Activated naive CD4-positive, alpha-beta T cell (primary cell): ENCODE measurements at places on chromosomes 5 and 9.

DNA sequence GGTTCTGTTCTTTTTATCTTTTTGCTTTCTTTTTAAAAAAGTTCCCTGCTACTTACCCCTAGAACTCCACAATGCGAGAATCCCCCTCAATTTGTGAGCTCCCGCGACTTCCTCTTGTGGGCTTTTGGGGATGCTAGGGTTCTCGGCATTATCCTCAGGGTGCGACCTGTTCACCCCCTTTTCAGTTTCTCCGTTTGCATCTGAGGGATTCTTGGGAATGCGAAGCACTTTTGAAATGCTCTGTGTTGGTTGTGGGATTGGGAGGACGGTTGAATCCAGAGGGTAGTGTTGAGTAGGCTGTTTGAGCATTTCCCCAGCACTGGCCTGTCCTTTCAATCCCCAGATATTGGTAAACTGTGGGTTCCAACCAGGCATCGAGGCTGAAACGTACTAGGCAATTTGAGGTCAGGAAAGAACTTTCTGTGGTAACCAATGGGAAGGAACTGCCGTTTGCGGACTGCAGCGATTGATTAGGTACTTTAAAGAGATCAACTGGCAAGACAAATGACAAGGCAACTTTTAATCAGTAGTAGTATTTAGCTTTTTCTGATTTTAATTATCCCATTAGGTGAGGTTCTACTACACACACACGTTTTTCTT is 415 bp downstream of the XRCC4 start:
- DNase-seq: no peak

GRCh38 chr5:60993875-60994571 is 49.0 kb downstream of the NDUFAF2 start:
- no peak for DNase-seq

DNA sequence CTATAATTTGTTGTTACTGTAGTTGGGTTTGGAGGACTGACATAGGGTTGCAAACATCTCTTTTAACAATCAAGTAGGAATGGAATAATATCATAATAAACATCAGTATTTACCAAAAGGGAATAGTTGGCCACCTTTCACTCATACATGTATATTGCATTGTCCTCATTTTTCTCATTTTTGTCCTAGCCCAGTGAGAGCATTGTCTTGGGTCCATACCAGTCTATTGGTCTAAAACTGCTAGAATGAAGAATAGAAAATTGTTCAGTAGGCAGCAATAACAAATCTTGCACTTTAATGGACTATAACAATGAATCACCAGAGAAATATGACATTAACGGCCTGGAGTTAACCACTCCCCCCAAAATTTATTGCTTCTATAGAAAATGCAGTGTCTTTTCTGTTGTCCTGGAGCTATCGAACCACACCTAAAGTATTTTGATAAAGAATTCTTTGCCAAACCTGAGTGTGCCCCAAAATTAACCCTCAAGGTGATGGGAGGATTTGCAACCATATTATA is 80.9 kb upstream of the IL33 start:
- DNase-seq: no peak

- no peak for DNase-seq
Measured at GRCh38 chr9:126763130-126763764, 41.6 kb upstream of the ZBTB43 start.

DNA sequence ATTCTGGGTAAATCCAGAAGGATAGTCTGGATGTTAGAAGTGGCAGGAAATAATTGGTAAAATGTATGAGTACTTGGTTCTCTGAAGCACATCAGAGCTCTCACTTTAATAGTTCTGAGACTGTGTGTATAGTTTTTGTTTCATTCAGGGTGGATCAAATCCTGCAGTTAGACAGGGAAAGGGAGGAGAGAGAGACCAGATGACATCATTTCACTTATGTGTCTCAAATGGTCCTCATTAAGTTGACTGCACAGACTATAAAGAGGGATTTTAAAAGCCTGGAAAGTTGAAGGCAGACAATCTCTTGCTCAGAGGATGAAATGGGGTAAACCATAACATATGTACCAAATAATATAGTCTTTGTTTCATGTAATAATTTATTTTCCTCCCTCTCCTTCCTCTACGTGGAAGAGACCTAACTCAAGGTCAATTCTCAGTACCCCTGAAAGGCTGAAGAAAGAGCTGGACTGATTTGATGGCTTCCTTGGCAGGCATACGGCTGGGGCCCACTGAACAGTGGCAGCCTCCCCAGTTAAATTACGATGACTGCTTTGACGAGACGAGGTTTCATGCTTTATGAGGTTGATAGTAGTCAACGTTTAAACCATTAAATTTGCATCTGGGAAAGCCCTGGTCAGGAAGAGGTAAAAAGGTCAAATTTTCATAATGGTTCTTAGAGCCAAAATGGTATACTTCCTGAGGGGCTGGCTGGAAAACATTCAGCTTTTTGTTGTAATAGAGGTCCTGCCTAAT is 395.1 kb upstream of the RPS23 start:
- no peak for DNase-seq

DNA sequence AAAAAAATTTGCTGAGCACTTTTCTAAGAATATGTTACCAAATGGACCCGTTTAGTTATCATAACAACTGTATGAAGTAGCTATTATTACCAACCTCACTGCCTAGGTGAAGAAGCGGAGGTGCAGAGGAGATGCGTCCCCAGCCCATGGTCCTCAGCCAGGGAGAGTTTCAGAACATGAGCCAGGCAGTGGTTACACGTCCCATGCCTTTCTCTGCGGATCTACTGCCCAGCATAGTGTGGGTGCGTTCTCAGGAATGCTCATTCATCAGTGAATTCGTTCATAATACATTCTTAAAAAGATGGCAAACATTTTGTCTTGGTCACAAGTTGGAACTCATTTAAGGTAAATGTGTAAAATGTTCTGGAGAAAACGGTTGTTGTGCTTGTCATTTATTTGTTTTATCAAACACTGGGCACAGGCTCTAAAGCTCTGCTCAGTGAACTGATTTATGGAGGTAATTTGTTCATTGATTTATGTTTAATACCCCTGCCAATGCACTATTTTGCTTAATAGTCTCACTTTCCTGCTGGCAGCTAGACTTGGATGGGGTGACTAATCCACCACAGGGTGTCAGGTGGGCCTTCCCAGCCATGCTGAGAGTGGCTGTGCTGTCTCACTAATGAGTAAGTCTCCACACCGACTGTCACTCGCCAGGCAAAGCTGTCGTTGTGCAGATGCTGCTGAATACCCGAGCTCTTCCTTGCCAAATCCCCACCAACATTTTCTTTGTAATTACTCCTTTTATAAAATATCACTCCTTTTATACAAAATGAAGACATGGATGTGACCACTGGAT is 248.8 kb downstream of the TENT4A start:
- no peak for DNase-seq
